ENCODE measurements at places on chromosomes 11 and 22. TPM values are rescaled to one million over a fixed set of nuclear protein-coding genes. Genes with fewer than 3 reads are reported as not detected.

DNA sequence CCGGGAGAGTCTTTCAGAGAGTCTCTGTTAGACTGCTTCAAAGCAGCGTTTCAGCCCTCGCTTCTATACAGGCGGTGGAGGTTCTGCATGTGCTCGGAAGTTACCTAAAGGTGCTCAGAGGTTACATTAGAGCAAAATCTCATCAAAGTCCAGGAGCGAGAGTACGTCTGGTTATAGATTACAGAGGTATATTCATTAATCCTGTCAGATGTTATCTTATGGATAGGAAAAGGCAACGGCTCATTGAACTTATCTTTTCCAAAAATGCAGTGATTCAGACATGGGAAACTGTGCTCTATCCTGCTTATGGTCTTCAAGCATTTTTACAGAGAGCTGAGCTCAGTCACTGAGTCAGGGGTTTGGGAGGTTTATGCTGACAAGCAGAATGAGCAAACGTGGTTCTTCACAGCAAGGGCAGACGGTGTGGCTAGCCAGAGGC lies 9.1 kb upstream of the ZBED5 start:
- DNase-seq = peak; percentile 57

GRCh38 chr22:19537941-19538488 lies 13.8 kb upstream of the CLDN5 start:
- no peak for DNase-seq

GRCh38 chr11:10414659-10415058 lies 40.4 kb upstream of the AMPD3 start:
- DNase-seq = no peak

- no peak for DNase-seq
These were observed 499.6 kb downstream of the BRD1 start for GRCh38 chr22:49328118-49328475.

DNA sequence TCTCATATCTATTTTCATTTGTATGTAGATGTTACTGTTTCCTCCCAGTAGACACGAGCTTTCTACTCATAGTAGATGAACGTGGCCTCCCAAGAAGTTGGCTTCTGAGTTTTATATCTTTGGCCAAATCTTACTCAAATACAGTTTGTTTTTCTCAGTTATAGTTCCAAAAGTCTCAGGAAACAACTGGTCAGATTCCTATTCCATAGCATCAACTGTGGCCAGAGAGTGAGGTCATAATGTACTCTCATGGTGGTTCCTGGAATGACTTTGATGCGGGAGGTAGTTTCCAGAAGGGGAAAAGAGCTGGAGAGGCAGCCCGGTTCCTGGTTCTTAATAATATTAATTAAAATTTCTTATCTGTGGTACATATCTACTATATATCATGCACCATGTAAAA lies 77.3 kb downstream of the SLC17A6 start:
- no peak for DNase-seq

DNA sequence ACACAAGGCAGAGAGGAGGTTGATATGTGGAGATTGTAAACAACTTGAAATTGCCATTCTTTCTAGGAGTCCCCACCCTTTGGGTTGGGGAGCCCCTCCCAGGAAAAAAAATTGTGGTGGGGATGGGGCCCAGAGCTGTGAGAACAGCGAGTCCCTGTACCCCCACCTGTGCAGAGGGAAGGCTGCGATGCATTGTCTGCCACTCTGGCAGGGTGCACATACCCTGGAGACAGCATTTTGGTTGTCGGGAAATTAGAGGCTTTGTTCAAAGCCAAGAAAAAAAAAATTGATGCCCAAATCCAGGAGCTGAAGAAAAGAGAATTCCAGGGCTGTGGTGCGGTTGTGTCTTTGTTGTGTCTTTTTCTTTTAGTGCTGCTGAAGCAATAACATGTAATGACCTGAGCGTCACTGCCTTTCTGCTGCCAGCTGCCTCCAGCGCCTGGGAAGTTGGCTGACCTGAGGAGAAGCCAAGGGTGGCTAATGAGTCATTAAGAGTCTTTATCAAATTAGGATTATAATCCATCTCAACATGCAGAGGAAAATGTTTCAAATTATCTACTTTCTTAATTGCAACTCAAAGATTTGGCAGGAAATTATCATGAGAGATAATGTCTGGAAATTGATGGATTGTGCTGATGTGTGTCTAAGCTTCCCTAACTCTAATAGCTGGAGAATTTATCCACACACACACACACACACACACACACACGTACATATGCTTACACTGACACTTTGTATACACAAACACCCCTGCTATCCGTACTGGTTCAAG lies 8.0 kb upstream of the PKNOX2 start:
- DNase-seq = no peak

- DNase-seq = no peak
These were observed 51.0 kb upstream of the PRSS23 start for GRCh38 chr11:86749376-86749775.

DNA sequence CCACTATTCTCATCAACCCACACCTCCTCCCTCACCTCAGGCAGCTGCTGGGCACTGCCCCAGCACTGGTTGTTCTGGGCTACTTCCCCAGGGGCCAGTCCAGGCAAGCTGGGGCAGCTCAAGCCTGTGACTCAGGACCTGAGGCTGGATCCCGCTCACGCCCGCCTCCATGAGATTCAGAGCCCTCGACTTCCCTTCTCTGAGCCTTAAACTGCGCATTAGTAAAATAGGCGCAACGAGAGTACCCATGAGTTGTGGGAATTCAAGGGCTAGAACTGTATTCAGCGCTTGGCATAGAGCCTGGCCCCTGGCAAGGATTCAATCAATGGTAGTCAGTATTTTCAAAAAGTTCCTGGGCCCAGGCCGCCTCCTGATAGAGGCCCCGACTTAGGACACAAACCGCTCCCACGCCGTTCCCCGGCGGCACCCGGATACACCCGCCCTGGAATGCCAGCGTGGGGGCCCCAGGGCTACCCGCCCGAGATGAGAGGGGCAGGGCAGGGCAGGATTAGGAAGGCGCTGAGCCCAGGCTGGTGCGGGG lies 723 bp upstream of the CD82 start:
- DNase-seq = no peak

DNA sequence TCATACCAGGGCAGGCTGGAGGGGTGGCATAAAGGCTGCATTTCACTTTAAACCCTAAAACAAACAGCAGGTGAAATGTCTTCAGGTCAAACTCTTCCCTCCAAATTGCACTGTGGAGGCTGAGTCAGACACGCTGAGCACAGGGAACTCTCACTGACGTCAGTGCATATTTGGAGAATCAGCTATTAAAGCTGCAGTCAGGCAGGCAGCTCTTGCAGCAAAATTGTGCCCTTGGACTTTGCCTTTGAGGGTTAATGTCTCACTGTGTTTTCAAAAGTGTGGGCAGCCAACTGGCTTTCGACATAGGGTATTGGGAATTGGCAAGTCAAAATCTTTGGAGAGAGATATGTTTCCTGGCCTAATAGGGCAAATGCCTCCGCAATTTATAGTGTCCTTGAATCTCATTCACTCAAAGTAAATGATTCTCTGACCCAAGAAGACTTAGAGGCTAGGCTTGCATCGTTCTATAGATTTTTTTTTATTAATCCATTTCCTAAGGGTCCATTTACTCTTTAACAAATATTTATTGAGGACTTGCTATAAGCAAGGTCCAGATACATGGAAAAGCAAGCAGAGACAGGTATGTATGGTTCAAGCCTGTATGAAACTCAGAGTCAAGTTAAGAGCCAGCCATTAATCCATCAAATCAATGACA lies 27.7 kb upstream of the SMCO4 start:
- DNase-seq = peak; percentile 34

DNA sequence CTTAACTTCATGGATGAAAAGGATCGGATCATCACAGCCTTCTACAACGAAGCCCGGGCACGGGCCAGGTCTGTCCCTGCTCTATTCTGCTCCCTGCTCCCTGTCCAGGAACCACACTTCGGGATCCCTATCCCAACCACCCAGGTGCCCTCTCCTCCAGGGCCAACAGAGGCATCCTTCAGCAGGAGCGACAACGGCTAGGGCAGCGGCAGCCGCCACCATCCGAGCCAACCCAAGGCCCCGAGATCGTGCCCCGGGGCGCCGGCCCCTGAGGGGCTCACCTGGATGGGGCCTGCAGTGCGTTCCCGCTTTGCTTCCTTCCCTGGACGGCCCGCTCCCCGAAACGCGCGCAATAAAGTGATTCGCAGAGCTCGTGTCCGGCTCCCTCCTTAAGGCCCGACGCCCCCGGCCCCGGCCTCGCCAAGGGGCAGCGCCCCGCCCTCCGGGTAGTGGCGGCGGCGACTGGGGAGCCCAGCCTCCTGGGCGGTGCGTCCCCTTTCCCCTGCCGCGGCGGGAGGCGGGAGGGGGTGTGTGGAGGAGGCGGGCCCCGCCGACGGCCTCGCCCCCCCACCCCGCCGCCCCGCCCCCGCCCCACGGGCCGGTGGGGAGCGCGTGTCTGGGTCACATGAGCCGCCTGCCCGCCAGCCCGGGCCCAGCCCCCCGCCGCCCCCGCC lies at the start of gene VEGFB:
Gene VEGFB (plus strand): TSS at position 672 of the 674 bp plus-strand sequence. CDS start 250 bp downstream, outside the sequence.
- DNase-seq = no peak

- DNase-seq = peak; percentile 71
These were observed 41.0 kb downstream of the CEP57 start for GRCh38 chr11:95831198-95831883.

- DNase-seq = no peak
These were observed 425.8 kb downstream of the SOX6 start for GRCh38 chr11:15930442-15931025.

DNA sequence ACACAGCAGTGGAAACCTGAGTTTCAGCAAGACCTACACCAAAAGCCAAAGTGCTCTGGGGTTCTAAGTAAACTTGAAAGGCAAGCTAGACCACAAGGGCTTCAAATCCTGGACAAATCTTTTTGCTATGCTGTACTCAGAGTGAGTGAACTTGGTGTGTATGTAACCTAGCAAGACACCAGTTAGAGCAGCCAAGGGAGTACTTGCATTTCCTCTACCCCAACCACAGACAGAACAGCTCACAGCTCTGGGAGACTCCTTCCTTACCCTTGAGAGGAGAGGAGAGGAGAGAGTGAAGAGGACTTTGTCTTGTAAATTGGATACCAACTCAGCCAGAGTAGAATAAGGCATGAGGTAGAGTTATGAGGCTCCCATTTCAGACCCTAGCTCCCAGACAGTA lies 71.4 kb downstream of the CTSC start:
- no peak for DNase-seq

DNA sequence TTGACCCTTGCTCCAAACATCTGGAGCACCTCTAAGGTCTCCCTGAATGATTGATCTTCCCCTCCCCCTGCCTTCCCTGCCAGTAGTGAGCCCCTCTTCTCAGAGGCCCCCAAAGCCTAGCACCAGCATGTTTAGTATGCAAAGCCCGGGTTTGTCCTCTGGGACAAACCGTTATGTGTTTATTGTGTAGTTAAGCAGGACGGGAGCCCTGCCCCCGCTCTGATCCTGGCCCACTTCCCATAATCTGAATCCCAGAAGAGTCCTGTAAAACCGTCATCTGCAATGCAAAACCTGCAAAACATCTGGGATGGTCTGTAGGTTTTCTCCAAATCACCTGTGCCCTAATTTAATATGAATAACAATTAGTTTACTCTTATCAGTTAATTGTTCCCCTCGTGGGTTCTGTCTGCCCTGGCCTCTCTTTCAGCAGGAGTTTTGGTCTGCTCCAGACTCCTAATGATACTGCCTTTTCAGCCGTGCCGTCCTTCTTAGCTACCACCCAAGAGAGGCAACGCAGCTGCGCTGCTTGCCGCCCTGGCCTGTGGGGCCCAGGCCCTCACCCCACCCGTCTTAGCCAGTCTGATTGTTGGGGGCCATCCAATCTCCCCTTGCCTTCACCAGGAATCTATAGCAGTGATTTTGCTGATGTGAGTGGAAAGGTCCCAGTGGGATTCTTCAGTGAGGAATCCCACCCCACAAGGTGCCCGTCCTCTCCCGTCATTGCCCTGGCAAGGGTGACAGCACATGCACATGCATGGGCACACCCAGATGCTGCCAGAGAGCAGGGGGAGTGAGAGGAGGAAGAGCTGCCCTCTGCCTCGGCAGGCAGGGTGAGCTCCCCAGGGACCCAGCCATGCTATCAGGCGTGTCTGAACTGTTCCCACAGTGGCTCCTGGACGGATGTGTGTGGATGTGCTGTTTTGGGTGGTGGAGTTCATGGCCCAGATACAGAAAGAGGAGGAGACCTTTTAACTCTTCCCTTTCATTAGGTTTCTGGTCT lies 3.0 kb upstream of the B3GAT1 start:
- DNase-seq = no peak

GRCh38 chr11:1228101-1228821 lies 5.4 kb downstream of the MUC5B start:
- DNase-seq = no peak

DNA sequence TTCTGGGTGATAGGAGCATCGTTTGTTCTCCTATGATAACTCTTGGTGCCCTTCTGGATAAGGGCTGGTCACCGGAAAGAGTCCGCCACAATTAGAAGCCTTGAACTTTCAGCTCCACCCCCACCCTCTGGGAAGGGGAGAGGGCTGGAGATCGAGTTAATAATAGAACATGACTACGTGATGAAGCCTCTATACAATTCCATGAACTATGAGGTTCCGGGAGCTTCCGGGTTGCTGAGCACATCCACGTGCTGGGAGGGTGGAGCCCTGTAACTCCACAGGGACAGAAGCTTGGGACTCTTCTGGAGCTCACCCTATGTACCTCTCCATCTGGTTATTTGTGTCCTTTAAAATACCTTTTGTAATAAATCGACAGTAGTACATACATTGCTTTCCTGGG lies 40.3 kb downstream of the ARHGAP42 start:
- no peak for DNase-seq

DNA sequence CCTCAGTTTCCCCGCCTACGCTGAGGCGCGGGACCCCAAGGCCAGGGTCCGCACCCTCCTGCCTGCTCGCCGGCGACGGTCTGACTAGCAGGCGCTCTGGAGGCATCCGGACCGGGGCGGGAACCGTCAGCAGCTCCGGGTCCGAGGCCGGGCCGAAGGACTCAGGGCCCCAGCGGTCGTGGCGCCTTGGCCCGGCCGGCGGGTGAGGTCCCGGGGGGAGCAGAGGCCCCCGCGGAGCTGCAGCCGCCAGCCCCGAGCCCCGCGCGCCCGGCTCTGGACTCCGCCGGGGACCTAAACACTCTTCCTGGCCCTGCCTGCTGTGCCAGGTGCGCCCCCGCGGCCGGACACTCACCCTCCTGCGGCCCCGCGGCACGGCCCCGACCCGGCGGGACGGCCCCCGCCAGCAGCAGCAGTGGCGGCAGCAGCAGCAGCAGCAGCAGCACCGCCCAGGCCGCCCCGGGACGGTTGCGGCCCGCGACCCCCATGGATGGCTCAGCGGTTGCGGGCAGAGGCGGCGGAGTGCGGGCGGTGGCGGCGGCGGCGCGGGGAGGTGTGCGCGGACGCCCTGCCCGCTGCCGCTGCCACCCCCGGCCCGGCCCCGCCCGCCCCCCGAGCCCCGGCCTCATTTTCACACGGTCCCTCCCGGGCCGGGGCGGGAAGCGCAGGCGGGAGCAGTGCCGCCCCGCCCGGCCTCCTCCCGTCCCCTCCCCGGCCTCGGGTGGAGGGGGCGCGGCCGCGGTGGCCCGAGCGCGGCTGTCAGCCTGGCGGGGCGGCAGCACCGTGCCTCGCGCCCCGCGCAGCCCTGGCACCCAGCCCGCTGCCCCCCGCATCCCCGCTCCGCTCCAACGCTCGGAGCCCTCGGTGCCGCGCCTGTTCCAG lies at the start of gene SCUBE2:
Gene SCUBE2 (minus strand): TSS at position 556 of the 879 bp plus-strand sequence. CDS start 71 bp downstream, at position 485.
- DNase-seq = no peak

GRCh38 chr11:102983486-102983885 lies 28.0 kb upstream of the MMP13 start:
- DNase-seq = no peak

GRCh38 chr11:58880625-58881024 lies 36.1 kb upstream of the GLYATL2 start:
- no peak for DNase-seq

The POTEH gene
- total RNA-seq = not detected

The TREH gene
- not detected for total RNA-seq

The CARD16 gene
- not detected for total RNA-seq

The GPR83 gene
- not detected for total RNA-seq

The PARVG gene
- total RNA-seq = not detected

The KCNQ1 gene
- 2.3 TPM for total RNA-seq

The JHY gene
- 3.6 TPM for total RNA-seq

The ALDH3B2 gene
- 0.13 TPM for total RNA-seq

All from kidney epithelial cell (primary cell).